ENCODE measurements at places on chromosomes 5 and 9.

- no peak for DNase-seq
Measured at GRCh38 chr5:37857696-37858095, 17.9 kb upstream of the GDNF start.

DNA sequence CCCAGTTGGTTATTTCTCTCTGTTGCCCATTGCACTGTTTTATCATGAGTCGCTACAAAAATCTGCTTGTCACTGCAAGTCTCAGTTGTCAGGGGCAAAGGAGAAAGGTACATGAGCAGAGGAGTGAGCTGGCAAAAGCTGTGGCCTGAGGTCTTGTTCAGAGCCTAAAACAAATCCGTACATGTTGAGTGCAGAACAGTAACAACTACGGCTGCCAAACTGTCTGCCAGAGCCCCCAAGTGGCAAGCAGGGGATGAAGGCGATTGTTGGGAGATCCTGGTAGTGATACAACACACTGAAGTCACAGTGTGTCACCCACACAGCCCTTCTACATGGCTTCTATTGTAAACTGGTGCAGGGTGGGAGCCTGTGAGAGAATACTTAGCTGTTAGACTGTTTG is 50.9 kb downstream of the BRINP1 start:
- no peak for DNase-seq

- no peak for DNase-seq
Measured at GRCh38 chr9:121989010-121989409, 104.1 kb downstream of the TTLL11 start.

DNA sequence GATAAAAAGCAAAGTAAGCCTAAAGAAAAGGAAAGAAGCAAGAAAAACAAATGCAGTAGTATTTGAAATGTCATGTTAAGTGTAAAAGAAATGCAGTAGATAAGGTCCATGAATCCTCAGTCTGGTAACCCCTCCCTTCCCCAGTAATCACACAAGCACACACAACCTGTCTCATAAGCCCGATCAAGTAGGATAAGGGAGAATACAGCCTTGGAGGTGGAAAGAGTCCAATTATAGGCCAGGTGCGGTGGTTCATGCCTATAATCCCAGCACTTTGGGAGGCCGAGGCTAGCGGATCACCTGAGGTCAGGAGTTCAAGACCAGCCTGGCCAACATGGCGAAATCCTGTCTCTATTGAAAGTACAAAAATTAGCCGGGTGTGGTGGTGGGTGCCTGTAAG is 117.9 kb downstream of the GADD45G start:
- no peak for DNase-seq

GRCh38 chr9:4970970-4971641 is 14.0 kb upstream of the JAK2 start:
- no peak for DNase-seq

DNA sequence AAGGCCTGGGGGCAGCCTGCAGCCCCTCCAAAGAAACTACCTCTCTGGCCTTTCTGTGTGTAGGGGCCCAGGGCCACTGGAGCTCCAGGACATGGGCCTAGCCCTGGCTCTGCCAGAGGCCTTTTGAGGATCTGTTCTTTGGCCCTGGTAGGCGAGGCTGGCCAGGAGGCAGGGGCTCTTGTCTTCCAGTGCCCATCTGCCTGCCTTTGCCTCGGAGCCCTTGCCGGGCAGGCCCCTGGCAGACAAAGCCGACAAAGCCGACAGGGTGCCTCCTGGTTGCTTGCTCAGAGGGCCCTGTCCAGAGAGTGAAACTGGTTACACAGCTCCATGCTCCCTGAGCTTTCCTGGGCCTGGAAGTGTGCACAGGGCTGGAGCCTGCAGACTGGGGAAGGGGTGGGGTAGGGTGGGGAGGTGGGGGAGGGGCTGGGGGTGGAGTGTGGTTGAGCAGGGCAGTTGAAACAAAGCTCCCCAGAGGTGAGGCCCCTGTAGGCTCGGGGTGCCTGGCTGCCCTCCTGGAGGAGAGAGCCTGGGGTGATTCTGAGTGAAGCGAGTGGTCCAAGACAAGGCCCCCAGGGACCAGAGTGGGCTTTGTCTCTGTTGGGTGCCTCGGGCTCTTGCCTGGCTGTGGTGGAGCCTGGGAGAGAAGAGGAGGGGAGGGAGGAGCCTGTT is 29.3 kb downstream of the PTPA start:
- DNase-seq, result no peak

DNA sequence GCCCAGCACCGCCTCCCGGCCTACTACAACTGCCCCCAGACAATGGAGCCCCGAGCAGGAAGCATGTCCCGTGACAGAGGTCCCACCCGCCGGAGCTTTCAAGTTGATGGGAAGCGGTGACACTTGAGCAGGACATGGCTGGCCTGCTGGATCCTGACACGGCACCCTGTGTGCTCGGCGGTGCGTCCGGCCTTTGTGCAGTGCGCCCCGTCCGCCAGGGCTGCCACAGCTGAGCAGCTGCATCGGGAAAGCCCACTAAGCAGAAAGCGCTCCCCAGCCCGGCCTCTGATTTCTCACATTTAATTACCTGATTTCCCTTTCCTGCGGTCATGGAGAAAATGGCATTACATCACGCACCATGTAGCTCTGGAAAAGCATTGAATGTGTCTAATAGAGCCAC is 611.9 kb downstream of the IRX1 start:
- DNase-seq, result no peak

GRCh38 chr9:64066736-64067368 is 1218.2 kb downstream of the FOXD4L5 start:
- no peak for DNase-seq

DNA sequence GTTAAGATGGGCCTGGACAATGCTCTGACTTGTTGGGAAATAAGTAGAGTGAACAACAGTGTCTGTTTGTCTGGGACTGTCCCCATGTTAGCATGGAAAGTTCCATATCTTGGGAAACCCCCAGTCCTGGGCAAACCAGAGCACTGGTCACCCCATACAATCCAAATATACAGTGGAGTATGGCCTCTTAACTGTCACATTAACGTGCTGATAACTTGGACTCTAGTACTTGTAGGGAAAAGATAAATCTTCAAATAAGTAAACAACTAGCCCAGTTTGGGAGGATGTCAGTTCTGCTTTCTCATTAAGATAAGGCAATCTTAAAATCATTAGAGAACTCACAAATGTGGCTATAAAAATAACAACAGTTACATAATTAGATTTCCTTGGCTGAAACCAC is 47.6 kb upstream of the JAK2 start:
- no peak for DNase-seq

- no peak for DNase-seq
Measured at GRCh38 chr5:144460600-144460999, 289.9 kb downstream of the KCTD16 start.

DNA sequence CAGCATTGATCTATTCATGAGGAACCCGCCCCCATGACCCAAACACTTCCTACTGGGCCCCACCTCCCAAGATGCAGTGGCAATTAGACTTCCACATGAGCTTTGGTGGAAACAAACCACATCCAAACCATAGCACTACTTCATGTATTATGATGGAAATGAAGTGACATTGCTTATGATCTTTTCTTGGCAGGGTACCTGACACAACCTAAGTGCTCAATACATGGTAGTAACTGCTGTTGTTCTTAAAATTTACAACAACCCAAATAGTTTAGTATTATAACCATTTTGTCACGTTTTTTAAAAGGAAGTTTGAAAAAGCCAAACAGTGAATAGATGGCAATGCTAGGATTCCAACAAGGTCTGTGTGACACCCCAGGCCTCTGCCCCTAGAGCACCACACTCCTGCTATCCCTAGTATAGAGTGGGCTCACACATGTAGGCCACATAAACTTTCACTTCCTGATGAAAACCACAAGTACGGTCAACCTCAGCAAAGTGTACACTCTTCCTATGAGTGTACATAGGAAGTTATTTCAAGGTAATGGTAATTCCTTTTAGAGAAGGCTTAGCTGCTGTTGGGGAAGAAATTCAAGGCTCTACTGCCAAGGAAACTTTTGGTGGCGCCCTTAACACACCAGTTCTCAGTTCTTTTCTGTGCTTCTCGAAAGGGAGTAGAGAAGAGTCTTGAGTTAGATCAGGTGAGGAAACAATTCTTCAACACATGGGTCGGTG is 97.6 kb downstream of the ARSB start:
- DNase-seq, result no peak

DNA sequence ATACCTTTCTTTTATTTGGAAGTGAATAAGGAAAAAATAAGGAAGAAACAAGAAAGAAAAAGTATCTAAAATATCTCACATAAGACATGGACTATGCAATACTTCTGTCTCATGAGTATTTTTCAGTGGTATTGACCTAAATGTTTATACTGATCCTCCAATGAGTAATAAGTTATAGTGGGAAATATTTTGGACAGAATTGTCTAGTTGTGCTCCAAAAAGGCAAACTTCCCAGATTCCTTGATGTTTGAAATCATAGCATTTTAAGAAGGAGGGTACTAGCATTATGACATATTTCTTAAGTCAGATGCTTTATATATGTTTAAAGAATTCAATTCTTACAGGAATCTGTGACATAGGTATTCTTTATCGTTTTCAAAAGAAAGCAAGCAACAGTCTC is 34.5 kb upstream of the BASP1 start:
- DNase-seq, result no peak

- DNase-seq, result no peak
Measured at GRCh38 chr5:172540099-172540870, 86.0 kb upstream of the SH3PXD2B start.

GRCh38 chr5:39218482-39219402 is 621 bp downstream of the FYB1 start:
- no peak for DNase-seq
